SK-N-SH (cell line): ENCODE measurements at places on chromosomes 7 and 10. TPM values are rescaled to one million over a fixed set of nuclear protein-coding genes. Genes with fewer than 3 reads are reported as not detected.
A peak's percentile ranks its signal among the peaks of the same experiment; 100 is the strongest.

DNA sequence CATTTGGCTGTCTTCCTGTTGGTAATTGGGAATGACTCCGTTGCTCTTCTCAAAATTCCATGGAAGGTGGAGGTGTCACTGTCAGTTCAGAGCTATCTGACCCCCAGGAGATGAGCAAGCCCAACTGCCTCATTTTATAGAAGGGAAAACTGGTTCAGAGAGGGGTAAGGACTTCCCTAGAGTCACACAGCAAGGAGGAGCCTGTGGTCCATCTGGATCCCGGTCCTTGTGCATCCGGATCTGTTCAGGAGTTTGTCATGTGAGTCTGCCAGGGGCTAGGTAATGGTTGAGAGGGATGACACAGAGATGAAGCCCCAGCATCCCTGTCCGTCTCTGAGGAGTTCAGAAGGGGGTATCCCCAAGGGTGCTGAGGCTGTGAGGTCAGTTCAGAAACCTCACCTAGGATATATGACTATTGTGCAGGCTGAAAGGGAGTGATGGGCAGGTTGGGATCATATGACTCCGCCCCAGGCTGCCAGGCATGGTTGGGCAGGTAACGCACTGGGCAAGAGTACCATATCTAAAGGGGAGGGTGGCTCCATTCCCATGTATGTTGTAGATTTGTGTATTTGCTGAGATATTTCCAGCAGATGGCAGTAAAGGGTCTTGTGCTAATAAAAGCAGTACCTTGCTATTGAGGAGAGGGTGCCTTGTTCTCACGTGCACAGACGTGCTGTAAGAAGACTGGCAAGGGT is 16.0 kb upstream of the SLC29A3 start:
- no peak overlapping the region for H3K27ac ChIP-seq
- H3K27me3 ChIP-seq, result no peaks in the 10 kb centered on the region
- peak; percentile 61 for DNase-seq
- H3K4me3 ChIP-seq, result no peak overlapping the region; the same call in 1 of the 2 replicates
- H3K36me3 ChIP-seq, result peaks cover 15% of the 10 kb centered on the region; the same call in 1 of the 2 replicates
- H3K4me1 ChIP-seq, result no peaks in the 10 kb centered on the region; the same call in 1 of the 2 replicates

Gene MOGAT3
- polyA plus RNA-seq, result not detected in 2 replicates

DNA sequence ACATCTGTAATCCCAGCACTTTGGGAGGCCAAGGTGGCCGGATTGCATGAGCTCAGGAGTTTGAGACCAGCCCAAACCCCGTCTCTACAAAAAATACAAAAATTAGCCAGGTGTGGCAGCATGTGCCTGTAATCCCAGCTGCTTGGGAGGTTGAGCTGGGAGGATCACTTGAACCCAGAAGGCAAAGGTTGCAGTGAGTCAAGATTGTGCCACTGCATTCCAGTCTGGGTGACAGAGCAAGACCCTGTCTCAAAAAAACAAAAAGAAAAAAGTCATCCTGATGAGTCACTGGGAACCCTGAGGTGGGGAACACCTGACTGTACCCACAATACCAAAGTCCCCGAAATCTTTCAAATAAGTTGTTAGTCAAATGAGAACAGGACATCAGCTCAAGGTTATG is 80.0 kb downstream of the NEBL start:
- no peak overlapping the region for H3K27ac ChIP-seq
- no peaks in the 10 kb centered on the region for H3K27me3 ChIP-seq
- DNase-seq, result no peak
- H3K36me3 ChIP-seq, result peaks cover 7% of the 10 kb centered on the region; the same call in 1 of the 2 replicates
- no peak overlapping the region for H3K4me3 ChIP-seq

GRCh38 chr10:123109466-123109865 is 26.3 kb upstream of the HMX3 start:
- DNase-seq, result no peak
- no peak overlapping the region for H3K27ac ChIP-seq
- H3K27me3 ChIP-seq, result no peaks in the 10 kb centered on the region
- H3K4me3 ChIP-seq, result no peak overlapping the region
- no peaks in the 10 kb centered on the region for H3K4me1 ChIP-seq
- H3K36me3 ChIP-seq, result no peaks in the 10 kb centered on the region

- H3K4me3 ChIP-seq, result no peak overlapping the region
- H3K4me1 ChIP-seq, result no peaks in the 10 kb centered on the region
- H3K36me3 ChIP-seq, result no peaks in the 10 kb centered on the region
- no peaks in the 10 kb centered on the region; the same call in 1 of the 2 replicates for H3K27me3 ChIP-seq
- DNase-seq, result no peak
These were observed 81.3 kb downstream of the AFAP1L2 start for GRCh38 chr10:114323023-114323422.
